Pancreas (tissue), 10 donors: ENCODE measurements at places on chromosomes 12 and 14.

- peak; percentile 32 for DNase-seq
Measured at GRCh38 chr14:24481622-24482324, 26.3 kb downstream of the CMA1 start.

- DNase-seq = no peak
Measured at GRCh38 chr14:68772761-68773381, 20.0 kb downstream of the ZFP36L1 start.

DNA sequence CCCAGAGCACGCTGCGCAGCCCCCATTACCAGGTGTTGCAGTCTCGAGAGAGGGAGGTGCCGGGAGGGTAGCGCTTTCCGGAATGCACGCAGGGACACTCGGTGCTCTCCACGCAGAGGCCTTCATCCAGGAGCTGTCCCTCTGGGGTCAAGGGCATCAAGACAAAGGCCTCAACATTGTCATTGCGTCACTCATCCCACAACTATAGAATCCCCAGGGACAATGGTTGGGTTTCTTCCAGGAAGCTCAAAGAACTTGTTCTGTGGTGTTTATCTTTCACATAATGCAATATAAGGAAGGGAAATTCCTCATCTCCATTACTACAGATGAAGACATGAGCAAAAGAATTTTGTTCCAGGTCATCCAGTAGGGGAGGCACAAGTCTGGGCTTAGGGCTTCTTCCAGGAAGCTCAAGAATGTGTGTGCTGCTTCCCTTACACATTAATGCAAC is 52.1 kb downstream of the VWF start:
- no peak for DNase-seq

DNA sequence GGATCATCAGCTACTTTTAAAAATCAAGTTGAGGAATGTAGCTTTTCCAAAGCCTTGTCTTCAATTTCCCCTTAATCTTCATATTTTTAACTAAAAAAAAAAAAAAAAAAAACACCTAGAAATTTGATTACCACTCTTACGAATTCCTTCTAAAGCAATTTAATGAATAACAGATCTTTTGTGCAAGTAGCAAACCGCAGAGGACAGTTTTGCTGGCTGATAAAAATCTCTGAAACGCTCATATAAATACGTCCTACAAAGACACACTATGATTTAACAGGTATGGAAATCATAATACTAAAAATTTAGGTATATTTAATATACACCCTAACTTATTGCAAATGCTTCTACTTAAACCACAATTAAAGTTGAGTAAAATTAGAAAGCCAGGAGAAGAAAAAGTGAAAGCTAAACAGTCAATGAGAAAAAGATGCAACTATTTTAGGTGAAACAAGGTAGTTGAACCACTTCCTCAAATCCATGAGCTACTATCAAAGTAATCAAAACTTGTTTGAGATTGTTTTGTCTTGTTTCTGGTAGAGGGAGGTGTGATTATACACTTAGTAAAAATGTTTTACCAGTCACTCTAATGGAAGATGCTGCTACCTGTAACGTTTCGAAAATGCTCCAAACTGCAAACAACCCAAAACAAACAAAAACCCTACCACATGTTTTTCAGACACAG is 2.2 kb downstream of the PAWR start:
- no peak for DNase-seq

- DNase-seq = no peak
Measured at GRCh38 chr14:22650960-22651521, 6.9 kb upstream of the OR6J1 start.

DNA sequence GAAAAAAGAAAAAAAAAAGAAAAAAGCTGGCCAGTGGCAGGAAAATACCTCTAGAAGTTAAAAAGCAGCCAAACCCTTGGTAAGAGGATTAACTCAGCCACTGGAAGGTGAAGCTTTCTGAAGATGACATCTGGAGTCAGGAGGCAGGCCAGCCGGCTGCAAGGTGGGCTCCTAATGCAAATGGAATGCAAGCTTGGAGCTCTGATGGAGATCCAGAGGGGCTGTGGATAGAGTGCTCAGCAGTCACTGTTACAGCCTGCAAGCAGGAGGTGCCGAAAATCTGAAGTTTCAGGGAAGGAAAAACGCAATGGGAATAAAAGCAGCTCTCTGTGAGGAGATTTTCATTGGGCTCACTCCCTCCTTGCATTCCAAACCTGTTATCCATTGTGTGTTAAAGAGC is 41.0 kb downstream of the GSC start:
- no peak for DNase-seq

GRCh38 chr14:25010471-25010870 is 39.5 kb downstream of the STXBP6 start:
- no peak for DNase-seq

DNA sequence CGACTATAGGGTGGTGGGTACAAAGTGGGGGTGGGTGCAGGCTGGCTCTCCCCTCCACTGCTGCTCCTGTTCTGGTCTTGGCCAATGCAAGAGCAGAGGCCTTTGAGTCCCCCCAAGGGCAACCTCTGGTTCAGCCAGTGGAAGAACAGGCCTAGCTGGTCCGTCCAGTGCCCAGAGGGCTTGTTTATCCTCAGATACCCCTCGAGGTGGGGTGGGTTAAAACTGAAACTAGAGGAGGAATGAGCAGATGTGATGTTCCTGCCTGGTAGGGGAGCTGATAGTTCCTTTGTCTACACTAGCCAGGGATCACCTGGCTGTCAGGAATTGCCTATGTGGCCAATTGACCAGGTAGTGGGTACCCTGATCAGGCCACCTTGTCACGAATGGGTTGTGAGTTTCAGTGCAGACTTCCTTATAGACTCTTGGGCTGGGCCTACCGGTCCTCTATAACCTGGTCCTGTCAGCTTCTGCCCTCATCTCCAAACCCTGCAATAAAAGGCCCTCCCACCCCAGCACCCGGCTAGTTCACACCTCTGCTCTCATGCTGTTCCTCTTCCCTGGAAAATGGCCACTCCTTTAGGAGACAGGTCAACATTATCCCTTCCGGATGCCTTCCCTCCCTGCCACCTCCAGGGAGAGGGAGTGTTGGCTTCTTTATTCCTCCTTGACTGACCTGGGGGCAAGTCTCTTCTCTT is 10.7 kb upstream of the HSP90AA1 start:
- DNase-seq = no peak

- no peak for DNase-seq
Measured at GRCh38 chr12:125269276-125269675, 204.0 kb downstream of the AACS start.

DNA sequence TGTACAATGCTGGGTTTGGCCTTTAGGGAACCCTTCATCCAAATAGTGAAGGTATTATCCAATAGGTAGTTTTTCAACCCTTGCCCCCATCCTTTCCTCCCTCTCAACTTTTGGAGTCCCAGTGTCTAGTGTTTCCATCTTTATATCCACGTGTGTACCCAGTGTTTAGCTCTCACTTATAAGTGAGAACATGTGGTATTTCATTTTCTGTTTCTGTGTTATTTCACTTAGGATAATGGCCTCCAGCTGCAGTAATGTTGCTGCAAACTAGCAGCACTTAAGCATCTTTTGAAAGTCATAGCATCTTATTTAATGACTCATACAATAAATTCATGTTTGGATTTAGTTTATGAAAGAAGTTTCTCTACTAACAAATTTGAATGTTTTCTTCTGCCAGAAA is 442.5 kb downstream of the NELL2 start:
- no peak for DNase-seq

GRCh38 chr12:62267480-62267879 is 7.3 kb downstream of the USP15 start:
- DNase-seq = no peak

GRCh38 chr14:60487211-60487610 is 1.3 kb upstream of the C14orf39 start:
- DNase-seq = no peak

GRCh38 chr14:91138511-91139359 is 24.9 kb downstream of the DGLUCY start:
- no peak for DNase-seq

- DNase-seq = no peak
Measured at GRCh38 chr12:113328368-113328889, 6.5 kb downstream of the SLC8B1 start.
